ENCODE measurements at places on chromosomes 4 and X. TPM values are rescaled to one million over a fixed set of nuclear protein-coding genes. Genes with fewer than 3 reads are reported as not detected.

DGKQ gene
- 3.5 TPM for polyA plus RNA-seq

BMP3 gene
- 0.05 TPM for polyA plus RNA-seq

TRO gene
- polyA plus RNA-seq, result 0.06 TPM

STAP1 gene
- 110 TPM for polyA plus RNA-seq

PHOX2B gene
- not detected for polyA plus RNA-seq

ASMT gene
- polyA plus RNA-seq, result 1.8 TPM

NKAP gene
- 5.4 TPM for polyA plus RNA-seq

TSPAN7 gene
- polyA plus RNA-seq, result not detected

Data from IgD-negative memory B cell (primary cell).